ENCODE measurements at places on chromosomes 5 and 9.

GRCh38 chr5:102807878-102808502 is 52.9 kb downstream of the PAM start:
- DNase-seq, result no peak

- no peak for DNase-seq
These were observed 513.6 kb downstream of the HINT1 start for GRCh38 chr5:130651440-130651839.

DNA sequence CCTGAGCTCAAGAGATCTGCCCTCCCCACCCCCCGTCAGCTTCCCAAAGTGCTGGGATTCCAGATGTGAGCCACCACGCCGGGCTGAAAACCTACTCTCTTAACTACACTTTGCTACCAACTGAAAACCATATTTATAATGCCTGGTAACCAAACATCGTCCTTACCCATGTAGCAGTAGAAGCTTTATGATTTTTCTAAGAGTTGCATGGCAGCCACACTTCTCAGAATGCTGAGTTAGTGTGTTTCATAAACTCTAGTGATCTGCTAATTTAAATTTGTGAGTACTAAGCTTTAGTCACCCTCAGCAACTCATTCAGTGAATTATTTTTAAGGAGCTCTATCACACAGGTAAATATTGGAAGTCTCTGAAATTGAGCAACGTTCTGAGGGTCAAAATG is 478.4 kb downstream of the KDM4C start:
- no peak for DNase-seq

- DNase-seq, result no peak
These were observed 1082.9 kb upstream of the SEMA6A start for GRCh38 chr5:117657541-117657940.

DNA sequence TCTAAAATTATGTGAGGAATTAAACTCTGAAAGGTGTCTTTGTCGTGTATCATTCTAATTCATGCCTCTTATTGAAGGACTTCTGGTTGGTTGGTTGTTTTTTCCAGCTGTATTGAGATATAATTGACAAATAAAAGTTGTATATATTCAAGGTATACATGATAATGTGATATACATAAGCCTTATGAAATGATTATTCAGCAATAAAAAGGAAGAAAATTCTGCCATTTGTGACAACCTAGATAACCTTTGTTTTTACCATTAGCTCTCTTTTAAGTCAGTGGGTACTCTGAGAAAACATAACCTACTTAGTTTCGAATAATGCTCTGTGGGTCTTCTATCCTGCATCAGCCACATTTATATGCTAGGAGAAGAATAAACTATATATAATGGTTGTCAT is 89.6 kb downstream of the RAB3C start:
- DNase-seq, result no peak

GRCh38 chr9:73566627-73567026 is 415.0 kb downstream of the ANXA1 start:
- DNase-seq, result no peak

- DNase-seq, result no peak
These were observed 92.7 kb downstream of the VCAN start for GRCh38 chr5:83564069-83564749.

GRCh38 chr9:69673311-69673640 is 1.1 kb upstream of the APBA1 start:
- DNase-seq, result no peak

- DNase-seq, result no peak
These were observed 31.5 kb downstream of the TMEM245 start for GRCh38 chr9:109088221-109088620.

GRCh38 chr9:33780276-33780675 is 15.1 kb upstream of the PRSS3 start:
- no peak for DNase-seq

Measured in posterior vena cava (tissue), 2 donors.